ENCODE measurements at places on chromosomes 3 and 15.

DNA sequence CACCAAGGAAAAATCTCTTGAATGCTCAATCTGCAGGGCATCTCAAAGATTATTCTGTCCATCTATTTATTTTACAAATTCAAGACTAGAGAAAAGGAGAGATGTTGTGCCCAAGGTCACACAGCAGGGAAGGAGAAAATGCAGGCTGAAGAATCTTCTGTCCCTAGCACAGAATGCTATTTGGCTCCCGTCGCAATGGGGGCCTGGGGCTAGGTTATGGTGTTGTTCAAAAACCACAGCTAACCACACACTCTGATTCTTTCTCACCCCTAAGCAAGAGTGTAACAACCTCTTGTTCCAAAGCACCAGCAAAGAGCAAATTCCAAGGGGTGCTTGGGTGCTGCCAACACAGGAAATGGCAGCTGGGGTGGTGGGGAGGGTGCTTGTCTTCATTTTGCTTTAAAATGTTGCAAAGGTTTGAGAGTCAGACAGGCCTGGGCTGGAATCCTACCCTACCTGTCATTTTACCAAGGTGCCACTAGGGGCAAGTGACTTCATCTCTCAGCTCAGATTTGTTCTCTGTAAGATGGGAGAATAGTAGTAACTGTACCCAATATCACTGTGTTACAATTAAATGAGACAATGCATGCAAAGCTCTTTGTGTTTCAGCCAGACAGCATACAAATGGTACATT lies 112.5 kb downstream of the ADAMTS9 start:
- peak; percentile 35 for DNase-seq

GRCh38 chr3:122952520-122952919 lies 75.0 kb downstream of the SEMA5B start:
- no peak for DNase-seq

GRCh38 chr3:4983739-4984510 lies 4.7 kb downstream of the BHLHE40 start:
- peak; percentile 76 for DNase-seq

DNA sequence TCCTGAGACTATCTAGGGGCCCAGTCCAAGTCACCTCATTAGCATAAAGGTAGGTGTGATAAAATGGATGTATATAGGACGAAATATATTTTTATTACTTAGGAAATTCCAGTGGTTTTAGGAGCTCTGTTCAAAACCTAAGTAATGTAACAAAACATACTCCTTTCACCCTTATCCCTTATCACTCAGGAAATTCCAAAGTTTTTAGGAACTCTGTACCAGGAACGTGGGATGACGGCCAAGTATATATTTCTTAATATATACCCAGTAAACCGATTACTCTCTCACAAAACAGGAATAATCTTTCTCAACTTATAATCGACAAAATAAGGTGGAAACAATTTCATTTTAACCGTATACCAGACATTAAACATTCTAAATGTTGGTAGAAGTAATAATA lies 195.7 kb downstream of the ZPLD1 start:
- no peak for DNase-seq

GRCh38 chr15:61489571-61489970 lies 260.5 kb upstream of the RORA start:
- DNase-seq: no peak

DNA sequence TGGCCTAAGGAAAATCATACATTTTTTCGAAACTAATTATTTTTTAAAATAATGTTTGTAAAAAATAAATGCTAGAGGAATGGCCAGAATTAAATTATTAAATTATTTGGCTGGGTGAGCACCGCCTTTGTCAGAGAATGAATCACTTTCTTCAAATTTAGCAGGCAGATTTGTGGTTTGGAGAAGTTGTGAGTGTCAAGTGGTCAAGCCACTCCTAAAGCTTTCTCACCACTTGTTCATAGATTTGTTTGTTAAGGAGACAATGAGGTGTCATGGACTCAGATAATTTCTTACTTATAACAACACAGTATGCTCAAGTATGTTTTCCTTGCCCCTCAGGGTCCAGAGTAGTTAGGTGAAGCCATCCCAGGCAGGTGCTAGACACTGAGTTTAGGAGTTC lies 196.2 kb downstream of the TUSC7 start:
- DNase-seq: no peak

GRCh38 chr3:18648868-18649462 lies 223.8 kb upstream of the SATB1 start:
- DNase-seq: no peak

GRCh38 chr15:72133211-72133610 lies 15.0 kb downstream of the SENP8 start:
- no peak for DNase-seq

GRCh38 chr3:168040607-168041208 lies 55.0 kb downstream of the GOLIM4 start:
- DNase-seq: peak; percentile 37

- DNase-seq: no peak
These were observed 371.0 kb upstream of the GBE1 start for GRCh38 chr3:82132210-82133069.

GRCh38 chr15:68045289-68046265 lies 8.5 kb upstream of the PIAS1 start:
- no peak for DNase-seq

DNA sequence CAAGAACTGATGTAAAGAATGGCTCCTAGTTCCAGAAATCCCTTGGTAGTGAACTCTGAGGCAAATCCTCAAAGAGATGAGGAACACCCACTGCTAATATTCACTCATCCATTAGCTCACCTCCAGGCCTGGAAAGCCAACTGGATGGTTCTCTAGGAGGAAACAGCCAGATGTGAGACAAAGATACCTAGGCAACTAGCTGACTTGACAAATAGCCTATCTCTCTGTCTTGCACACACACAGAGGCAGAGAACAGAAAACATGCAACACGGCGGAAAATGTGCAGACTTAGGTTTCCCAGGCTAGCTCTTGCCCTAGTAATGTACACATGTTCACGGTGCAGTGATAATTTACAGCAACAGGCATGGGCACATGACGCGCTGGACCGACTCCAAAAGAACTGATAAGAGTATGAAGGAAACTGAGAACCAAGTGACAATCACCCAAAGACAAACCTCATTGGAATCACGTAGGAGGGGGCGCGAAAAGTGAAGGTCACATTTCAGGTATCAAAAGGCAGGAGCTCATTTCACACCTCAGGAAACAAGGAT lies 318.1 kb downstream of the FOXP1 start:
- no peak for DNase-seq

GRCh38 chr3:73383470-73384049 lies 241.2 kb downstream of the PDZRN3 start:
- no peak for DNase-seq

- no peak for DNase-seq
These were observed 123.3 kb downstream of the GABRG3 start for GRCh38 chr15:27094235-27094634.

DNA sequence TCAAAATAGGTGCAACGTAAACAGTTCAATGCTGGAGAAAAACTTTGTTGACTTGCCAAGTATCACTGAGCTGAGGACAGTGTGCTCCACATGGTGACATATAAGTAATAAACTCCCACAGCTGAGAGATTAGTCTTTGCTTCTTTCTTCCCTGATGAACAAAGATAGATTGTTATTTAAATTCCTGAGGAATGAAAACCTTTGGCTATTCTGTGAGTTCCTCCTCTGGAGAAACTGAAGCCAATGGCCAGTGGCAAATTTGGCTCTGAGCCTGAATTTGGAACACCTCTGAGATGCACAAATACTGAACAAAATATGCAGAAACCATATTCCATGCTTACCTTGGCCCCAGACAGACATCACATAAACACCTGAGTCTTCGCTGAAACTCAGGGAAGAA lies 63.3 kb downstream of the RPL22L1 start:
- no peak for DNase-seq

DNA sequence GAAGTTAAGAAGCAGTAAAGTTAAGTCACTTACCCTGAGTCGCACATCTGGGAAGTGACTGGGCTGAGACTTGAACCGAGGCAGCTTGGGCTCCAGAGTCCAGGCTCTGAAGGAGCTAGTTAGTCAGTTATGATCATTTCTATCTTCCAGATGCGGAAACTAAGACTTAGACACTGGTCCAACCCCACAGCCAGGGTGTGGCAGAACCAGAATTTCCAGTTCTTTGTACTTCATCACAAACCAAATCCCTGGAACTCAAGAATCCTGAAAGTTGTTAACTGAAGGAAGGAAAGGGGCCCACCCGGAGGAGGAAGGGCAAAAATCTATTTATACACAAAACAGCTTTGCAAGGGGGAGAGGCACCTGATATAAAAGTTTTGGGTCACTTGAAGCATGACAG lies 389.9 kb downstream of the SHQ1 start:
- no peak for DNase-seq

- no peak for DNase-seq
These were observed 6.2 kb downstream of the CYFIP1 start for GRCh38 chr15:22973987-22974386.

DNA sequence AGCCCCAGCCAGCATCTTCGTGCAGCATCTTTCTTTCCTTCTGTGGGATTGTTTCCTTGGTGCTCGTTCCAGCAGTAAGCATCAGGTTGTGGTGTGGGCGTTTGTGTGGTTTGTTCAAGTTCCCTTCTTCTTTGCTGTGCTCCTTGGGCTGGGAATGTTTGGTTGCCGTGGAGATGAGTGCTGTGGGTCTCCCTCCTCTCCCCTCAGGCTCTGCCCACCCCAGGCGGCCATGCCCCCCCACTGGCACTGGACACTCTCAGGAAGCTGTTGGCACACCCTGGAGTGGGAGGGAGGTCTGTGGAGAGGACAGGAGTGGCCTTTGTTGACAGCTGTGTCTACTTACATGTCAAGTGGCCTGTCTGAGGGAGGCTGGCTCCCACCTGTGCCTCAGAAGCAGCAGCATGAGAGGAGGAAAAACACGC lies 46.5 kb upstream of the SACM1L start:
- DNase-seq: peak; percentile 26

DNA sequence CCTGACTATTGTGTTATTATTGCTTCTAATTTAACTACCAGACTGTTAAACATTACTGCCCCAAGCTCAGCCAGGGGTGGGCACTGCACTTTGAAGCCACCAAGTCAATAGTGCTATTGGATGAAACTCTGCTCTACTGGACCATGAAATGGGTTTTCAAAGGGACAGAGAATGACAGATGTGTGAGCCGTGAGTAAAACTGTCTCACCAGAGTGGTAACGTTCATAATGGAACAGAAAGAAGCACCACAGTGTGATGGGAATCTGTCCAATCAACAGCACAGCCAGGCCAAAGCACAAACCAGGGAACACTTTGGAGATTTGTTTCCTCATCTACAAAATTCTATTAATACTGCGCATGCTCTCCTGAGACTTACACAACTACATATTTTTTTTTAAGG lies 171.8 kb upstream of the LPP start:
- DNase-seq: no peak

DNA sequence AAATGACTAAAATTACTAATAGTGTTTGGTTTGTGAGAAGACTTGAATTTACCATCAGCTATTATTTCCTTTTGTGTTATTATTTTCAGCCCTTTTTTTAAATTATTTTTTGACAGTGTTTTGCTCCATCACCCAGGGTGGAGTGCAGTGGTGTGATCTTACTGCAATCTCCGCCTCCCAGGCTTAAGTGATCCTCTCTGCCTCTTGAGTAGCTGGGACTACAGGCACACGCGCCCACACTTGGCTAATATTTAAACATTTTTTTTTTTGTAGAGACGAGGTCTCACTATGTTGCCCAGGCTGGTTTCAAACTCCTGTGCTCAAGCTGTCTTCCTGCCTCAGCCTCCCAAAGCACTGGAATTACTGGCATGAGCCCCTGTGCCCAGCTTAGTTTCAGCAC lies 31.7 kb upstream of the UTS2B start:
- no peak for DNase-seq

All from endothelial cell of umbilical vein (primary cell).